Fibroblast of villous mesenchyme (primary cell): ENCODE measurements at places on chromosomes 2 and 18.

- DNase-seq: no peak
These were observed 4.8 kb downstream of the ZNF638 start for GRCh38 chr2:71336384-71336783.

- no peak for DNase-seq
These were observed 119.6 kb downstream of the LCLAT1 start for GRCh38 chr2:30566631-30567030.

DNA sequence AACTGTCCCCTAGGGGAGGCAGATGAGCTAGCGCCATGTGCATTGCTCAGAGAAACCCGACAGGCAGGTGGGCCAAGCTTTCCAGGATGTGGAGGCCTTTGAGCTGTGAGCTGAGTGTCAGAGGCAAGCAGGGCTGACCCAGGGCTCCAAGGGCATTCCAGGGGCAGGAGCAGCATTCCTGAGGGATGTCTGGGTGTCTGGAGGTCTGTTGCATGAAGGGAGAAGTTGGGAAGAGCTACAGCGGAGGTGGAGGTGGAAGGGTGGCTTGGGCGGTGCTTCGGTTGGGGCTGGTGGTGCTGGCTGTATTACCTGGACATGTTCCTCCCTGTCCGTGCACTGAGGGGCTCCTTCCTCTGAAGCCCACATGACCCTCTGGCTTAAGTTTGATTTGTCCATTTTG, 102.8 kb downstream of the RNF144A start:
- DNase-seq: no peak

DNA sequence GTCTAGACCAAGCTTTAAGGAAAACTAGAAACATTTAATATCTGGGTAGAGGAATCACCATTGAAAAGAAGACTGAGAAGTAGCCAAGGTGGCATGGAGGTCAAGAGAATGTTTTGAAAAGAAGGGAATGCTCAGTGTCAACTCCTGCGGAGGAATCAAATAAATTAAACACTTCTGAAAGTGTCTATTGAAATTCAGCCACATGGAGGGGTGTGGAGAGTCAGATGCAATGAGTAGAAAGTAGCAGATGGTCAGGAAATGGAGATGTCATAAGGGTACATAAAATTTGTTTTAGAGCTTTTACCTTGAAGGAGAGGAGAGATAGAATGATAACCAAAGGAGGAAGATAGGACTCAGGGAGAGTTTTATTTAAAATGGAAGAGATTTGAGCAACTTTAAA, 35.1 kb downstream of the NLRC4 start:
- no peak for DNase-seq

- DNase-seq: peak; percentile 80
These were observed 54.7 kb downstream of the EMILIN2 start for GRCh38 chr18:2901423-2901985.

DNA sequence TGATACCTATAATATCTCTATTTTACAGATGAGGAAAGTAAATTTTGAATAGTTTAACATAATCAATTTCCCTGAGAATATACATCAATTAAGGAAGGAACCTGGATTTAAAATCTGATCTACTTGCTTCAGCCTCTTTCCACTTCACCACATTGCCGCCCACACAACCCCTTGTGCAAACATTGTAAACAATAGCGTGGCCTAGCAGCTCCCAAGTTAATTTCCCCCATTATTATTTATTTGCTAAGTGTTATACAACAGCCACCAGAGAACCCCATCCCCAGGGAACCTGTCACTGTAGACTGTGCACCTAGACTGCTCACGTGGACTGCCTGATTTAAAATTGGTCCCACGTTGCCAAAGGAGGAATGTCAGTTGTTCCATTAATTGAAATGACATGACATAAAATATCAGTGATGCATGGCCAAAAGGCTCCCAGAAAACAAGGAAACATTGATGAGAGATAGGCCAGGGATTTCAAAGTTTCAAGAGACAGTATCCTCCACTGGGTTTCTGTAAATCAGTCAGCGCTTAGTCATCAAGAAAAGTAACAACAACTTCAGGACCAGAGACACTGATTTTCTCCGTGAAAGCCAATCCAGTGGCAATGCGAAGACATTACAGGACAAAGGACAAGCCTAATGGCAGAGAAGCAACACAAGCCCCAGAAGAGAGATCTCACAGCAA, 41.3 kb downstream of the SCG2 start:
- peak; percentile 38 for DNase-seq

DNA sequence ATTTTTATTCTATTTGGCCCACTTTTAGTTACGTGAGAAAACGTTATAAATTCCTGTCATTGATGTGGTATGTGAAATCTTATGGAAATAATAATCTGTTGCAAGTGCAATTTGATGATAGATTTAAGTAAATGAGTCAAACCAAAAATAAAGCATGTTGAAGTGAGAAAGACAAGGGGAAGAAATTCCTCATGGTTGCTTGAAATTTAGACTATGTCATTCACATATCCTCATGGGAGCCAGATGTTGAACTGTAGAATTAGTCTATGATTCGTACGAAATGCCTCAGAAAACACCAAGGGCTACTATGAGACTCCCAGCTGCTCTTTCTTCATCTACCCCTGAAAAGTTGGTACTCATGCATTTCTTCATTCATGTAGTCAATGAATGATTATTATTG, 55.7 kb downstream of the KLHL14 start:
- no peak for DNase-seq
